NCI-H1105 treated with DMSO at 0.1 percent for 48 hours (cell line): ENCODE measurements at places on chromosomes 13 and 19.

DNA sequence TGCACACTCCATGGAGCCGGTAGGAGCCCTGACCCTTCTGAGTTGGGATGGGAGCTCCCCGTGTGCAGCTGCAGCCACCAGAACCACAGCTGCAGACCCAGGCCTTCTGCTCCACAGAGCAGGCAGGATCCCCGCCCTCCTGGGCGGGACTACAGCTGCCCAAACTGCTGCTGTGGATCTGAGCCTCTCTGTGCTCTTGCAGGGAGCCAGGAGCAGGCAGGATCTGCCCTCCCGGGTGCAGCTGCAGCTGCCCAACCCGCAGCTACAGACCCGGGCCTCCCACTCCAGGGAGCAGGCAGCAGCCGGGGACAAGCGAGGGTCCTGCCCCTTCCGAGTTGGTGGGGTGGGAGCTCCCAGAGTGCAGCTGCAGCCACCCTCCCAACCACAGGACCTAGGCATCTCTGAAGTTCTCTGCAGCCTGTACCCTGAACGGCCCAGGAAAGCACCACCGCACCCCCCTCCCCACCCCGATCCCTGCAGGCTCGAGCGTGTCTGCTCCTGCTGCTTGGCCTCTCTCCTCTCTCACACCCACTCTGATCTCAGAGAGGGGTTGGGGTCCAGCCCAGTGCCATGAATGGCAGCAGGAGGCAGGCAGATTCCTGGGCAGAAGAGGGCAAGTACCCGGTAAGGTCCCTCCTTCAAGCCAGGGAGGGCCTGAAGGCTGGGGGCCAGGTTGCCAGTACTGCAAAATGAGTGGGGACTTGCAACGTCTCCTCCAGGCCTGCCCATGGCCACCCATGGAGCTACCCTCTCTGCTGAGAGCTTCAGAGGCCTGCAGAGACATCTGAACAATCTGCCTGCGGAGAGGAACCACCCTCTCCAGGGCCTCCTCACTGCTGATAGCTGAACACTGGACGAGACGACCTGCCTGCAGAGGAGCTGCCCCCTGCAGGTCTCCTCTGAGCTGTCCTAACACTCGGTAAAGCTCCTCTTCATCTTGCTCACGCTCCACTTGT is 16.4 kb upstream of the EMP3 start:
- no peak for DNase-seq

DNA sequence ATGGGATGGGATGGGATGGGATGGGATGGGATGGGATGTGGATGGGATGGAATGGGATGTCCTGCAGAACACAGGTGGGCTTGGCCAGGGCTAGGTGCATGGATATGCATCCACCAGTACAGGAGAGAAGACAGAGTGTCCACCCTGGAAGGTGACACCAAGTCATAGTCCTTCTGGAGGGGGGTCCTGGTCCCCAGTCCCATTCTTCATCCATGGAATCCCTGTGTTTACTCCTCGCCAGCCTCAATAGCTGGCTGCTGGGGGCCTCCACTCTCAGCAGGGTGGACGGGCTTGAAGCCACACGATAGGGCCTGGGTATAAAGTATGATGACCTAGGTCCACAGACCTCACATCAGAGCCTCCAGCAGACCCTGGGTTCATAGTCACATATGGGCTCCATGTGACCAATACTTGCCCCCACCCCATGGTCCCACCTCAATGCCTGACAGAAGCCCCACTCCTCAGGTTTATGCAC is 40.1 kb downstream of the RFX2 start:
- no peak for DNase-seq

DNA sequence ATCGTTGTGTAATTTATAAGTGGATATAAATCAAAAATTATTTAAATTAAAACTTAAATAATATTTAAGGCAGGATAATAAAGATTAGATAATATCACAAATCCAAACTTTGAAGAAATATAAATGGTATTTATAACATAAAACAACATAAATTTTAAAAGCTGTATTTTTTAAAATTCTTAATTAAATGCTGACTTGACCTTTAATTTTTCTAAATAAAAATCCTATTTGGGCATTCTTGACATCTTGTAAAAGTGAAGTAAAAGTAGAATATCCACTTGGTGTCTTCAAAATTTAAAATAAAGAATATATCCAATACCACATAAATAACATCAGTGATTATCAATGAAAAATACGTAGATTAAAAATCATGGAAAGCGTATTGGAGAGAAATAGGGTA is 87.7 kb downstream of the TNFSF13B start:
- no peak for DNase-seq

DNA sequence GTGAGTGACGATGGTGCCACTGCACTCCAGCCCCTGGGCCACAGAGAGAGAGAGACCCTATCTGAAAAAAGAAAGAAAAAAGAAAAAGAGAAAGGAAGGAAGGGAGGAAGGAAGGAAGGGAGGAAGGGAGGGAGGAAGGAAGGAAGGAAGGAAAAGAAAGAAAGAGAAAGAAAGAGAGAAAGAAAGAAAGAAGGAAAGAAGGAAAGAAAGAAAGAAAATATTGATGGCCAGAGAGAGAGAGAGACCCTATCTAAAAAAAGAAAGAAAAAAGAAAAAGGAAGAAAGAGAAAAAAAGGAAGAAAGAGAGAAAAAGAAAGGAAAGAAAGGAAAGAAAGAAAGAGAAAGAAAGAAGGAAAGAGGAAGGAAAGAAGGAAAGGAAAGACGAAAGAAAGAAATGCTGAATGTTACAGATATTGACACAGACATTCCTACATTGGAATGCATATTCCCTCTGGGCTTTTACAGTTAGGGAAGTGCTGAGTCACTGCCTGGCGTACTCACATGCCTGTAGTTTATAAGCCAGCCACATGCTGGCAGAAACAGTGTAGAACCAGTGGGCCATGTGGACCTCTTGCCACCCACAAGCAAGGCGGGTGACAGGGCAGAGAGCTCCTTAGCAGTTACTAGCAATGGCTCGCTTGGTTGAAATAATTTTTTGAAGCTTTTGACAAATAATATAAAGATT is 34.6 kb upstream of the SLC46A3 start:
- DNase-seq: no peak

DNA sequence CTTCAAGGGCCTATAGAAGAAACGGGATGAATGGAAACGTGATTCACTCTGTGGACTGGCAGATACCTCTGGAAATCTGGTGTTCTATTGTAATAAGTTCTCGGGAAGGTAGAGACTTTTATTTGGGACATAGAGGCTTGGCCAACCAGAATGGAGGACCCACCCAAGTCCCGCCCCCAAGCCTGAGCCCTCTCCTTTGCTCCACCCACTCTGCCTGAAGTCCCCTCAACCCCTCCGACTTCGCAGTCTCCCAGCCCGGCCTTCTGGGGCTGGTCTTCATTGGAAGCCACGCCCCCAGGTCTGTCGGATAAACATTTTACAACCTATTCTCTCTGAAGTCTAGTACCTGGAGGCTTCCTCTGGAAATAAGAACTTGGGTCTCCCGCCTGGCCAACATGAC is 16.9 kb downstream of the FBXL12 start:
- no peak for DNase-seq

DNA sequence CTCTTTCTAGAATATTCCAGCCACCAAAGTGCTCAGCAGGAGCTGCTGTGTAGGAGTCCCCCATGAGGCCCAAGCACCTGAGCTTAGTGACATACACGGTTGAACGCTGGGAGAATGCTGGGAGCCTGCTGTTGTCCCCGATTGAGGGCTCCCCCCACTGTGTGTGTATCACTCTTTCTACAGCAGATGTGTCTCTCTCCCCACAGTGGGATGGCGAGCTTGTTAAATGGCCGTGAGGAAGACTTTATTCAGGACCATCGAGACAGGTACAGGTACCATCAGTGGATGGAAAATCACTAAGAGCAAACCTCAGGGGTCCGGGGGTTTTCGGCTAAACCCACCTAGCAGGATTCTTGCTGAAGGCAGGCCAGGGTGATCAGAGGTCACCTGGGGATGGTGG is 22.7 kb downstream of the EPN1 start:
- DNase-seq: no peak

DNA sequence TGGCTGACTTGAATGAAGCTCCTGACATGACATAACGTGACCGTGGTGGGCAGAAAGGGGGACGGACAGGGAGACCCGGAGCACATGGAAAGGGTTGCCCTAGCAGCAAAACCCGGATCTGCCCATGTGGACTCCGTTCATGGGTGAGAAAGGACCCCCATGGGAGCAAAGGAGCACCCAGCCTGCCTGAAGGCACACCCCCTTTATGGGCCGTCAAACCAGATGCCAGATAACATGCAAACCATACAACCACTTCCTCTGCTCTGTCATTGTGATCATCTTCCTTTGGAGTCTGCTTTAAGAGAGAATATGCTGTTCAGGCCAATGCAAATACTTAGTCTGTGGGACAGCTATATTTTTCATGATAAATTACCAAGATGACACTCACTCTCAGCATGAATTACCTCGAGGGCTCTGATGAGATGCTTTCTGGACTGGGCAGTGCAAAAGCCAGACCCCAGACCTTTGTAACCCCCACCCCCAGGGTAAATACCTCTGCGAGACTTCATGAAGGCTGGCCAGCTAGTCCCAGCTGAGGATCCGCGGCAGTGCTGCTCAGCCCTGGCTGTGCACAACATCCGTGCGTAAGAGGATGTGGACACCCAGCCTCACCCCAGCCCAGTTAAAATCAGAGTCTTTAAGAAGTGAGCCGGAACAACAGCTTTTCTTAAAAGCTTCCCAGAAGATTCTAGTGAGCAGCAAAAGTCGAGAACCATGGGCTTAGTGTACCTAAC is 126.6 kb downstream of the USP12 start:
- no peak for DNase-seq
